ENCODE measurements at places on chromosomes 2 and 18.

- DNase-seq, result no peak
Measured at GRCh38 chr2:150532879-150533278, 45.4 kb upstream of the RND3 start.

GRCh38 chr2:77479895-77480294 lies 42.3 kb downstream of the LRRTM4 start:
- no peak for DNase-seq

GRCh38 chr2:196328088-196328680 lies 156.8 kb upstream of the STK17B start:
- no peak for DNase-seq

- DNase-seq, result no peak
Measured at GRCh38 chr18:52403291-52404021, 63.5 kb downstream of the DCC start.

DNA sequence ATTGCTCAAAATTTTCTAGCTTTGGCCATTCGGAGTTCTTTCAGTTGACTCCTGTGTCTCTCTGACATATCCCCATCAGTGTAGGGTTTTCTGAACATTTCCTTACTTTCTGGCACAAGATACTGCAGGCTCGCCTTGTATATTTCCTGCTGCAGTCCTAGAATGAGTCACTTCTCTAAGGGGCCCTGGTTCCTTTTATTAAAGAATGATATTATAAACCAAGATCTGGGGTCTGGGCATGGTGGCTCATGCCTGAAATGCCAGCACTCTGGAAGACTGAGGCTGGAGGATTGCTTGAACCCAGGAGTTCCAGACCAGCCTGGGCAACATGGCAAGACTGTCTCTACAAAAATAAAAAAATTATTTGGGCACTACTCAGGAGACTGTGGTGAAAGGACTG lies 3.0 kb upstream of the RPL37A start:
- no peak for DNase-seq

DNA sequence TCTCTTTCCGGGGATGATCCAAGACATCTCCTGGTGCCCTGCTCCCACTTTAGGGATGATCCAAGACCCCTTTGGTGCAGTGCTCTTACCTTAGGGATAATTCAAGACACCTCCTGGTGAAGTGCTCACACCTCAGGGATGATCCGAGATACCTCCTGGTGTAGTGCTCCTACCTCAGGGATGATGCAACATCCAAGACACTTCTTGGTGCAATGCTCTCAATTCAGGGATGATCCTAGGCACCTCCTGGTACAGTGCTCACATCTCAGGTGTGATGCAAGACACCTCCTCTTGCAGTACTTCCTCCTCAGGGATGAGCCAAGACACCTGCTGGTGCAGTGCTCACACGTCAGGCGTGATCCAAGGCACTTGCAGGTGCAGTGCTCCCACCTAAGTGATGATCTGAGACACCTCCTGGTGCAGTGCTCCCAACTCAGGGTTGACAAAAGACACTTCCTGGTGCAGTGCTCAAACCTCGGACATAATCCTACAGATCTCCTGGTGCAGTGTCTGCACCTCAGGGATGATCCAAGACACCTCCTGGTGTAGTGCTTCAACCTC lies 122.3 kb downstream of the ASB1 start:
- DNase-seq, result no peak

- DNase-seq, result no peak
Measured at GRCh38 chr2:236744281-236744705, 174.7 kb downstream of the ACKR3 start.

- DNase-seq, result no peak
Measured at GRCh38 chr2:224359569-224359968, 42.3 kb downstream of the FAM124B start.

DNA sequence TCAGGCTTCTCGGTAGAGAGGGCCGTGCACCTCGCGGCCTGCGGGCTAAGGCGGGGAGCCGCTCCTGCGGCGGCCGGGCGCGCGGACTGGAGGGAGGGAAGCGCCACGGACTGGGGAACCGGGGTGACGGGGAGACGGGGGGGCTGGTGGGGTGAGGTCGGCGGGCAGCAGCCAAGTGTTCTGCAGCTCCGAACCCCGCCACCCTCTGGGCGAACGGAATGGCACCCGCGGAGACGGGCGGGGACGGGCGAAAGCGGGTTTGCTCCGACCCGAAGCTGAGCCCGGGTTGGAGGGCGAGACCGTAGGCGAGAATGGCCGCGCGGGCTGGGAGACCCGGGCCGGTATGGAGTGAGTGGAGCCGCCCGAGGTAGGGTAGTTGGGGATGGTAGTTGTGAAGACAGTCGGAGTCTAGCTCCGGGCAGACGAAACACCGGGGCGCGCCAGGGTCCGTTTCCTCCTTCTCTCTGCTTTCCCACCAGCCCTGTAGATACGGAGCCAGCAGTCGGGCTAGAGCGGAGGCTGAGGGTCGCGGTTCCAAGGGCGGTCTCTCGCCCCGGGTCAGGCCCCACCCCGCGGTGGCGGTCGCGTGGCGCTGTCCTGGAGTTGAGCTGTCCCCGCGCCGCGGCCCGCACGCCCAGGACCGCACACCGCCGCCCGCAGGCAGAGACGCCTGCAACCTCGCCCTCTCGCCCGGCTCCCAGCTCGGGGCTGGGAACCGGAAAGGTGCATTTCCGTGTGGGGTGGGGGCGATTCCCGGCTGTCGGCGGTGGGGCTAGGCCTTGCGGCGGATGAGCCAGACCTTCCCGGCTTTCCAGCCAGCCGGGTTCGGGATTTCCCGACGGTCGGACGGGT lies 160.3 kb upstream of the SIX2 start:
- no peak for DNase-seq

DNA sequence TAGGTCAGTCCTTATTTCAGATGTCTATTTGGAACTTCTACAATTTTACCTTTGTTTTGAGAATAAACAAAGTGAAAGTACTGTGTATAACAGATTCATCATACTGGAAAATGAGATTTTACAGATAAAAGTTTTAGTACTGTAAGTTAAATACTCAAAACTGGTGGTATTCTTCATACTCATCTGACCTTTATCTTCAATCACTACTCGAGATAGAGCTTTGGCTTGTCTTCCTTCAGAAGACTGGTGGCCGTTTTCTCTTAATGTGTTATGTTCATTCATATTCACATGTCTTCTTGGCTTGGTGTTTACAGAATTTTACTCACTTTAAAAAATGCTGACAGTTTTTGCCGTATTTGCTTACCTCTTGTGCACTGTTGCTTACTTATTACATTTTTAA lies 2.1 kb downstream of the SPOPL start:
- DNase-seq, result no peak

GRCh38 chr2:96264086-96264485 lies 1.7 kb downstream of the TMEM127 start:
- no peak for DNase-seq

DNA sequence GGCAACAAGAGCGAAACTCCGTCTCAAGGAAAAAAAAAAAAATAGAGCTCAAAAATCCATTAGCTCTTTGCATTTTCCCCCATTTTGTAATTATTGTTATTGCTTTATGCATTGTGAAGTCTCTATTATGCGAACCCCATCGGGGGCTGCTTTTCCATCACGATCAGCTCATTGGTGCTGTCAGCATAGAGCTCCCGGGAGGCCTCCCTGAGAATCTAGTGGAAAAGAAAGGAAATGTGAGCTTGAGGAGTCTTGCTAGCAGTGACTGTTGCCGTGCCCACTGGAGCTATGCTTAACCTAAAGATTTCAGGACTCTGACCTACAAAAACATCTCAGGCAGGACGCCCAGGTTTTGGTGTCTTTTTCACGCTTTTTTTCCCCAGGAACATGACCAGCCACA lies 102.6 kb upstream of the NDUFV2 start:
- DNase-seq, result no peak

- DNase-seq, result no peak
Measured at GRCh38 chr2:134231301-134231964, 22.4 kb upstream of the MGAT5 start.

DNA sequence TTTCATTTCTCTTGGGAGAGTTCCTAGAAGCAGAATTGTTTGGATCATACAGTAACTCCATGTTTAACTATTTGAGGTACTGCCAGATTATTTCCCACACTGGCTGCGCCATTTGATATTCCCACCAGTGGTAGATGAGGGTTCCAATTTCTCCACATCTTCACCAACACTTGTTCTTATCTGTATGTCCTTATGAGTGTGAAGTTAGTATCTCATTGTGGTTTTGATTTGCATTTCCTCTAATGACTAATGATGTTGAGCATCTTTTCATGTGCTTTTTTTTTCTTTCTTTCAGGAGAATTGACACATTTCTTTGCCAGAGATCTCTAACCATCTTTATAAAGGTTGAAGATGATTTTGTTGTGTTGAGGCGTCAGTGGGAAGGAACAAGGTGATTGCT lies 4.1 kb upstream of the MGAT5 start:
- no peak for DNase-seq

Data from nucleus accumbens (tissue), 56 donors.